Large intestine (tissue), 12 donors: ENCODE measurements at places on chromosomes 2 and 18. TPM values are rescaled to one million over a fixed set of nuclear protein-coding genes. Genes with fewer than 3 reads are reported as not detected.

The IL1F10 gene
- not detected for polyA plus RNA-seq

The ZSWIM2 gene
- polyA plus RNA-seq, result not detected

The MOGAT1 gene
- not detected for polyA plus RNA-seq

The HOXD8 gene
- polyA plus RNA-seq, result 4.0 TPM

The SPAST gene
- 26.7 TPM for polyA plus RNA-seq

The ARL5A gene
- 43.4 TPM for polyA plus RNA-seq

The TANK gene
- polyA plus RNA-seq, result 51.1 TPM

The RPRM gene
- polyA plus RNA-seq, result 3.2 TPM

The ANKRD30B gene
- 0.10 TPM for polyA plus RNA-seq

The TRABD2A gene
- 18.0 TPM for polyA plus RNA-seq

The FER1L5 gene
- 1.2 TPM for polyA plus RNA-seq

The PJVK gene
- polyA plus RNA-seq, result 6.5 TPM

The IL1R2 gene
- polyA plus RNA-seq, result 0.67 TPM

The STON1 gene
- polyA plus RNA-seq, result 10.1 TPM

The FHOD3 gene
- polyA plus RNA-seq, result 10.5 TPM
